ENCODE measurements at places on chromosomes 5 and 9. TPM values are rescaled to one million over a fixed set of nuclear protein-coding genes. Genes with fewer than 3 reads are reported as not detected.

Gene TUSC1
- 3.9 TPM for polyA plus RNA-seq

Gene PCDHA2
- not detected for polyA plus RNA-seq

Gene FOXD4
- polyA plus RNA-seq = not detected

Gene MSMP
- polyA plus RNA-seq = not detected

Gene SPATA6L
- polyA plus RNA-seq = 0.65 TPM

All from Purkinje cell (primary cell).